ENCODE measurements at places on chromosomes 12 and 14.

- DNase-seq = no peak
These were observed 64.1 kb downstream of the ITPR2 start for GRCh38 chr12:26768611-26769603.

DNA sequence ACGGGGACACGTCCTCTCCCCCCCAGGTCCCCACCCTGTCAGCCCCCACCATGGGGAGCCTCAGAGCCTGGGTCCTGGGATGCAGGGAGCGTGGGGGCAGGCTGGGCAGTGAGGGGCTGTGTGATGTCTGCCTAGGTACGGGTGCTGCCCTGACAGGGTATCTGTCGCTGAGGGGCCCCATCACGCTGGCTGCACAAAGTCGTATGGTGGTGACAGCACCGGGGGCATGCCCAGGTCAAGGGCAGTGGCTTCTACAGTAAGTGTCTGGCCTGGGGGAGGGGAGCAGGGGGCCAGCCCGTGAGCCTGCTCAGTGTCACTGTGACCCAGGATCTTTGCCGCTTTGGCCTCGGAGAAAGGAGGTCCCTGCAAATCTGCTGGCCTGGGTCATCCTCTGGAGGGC lies 23.3 kb downstream of the PAPLN start:
- no peak for DNase-seq

- no peak for DNase-seq
These were observed 19.6 kb downstream of the ACVR1B start for GRCh38 chr12:51970904-51971646.

- DNase-seq = no peak
These were observed 892.9 kb downstream of the DIO2 start for GRCh38 chr14:79318371-79318770.

DNA sequence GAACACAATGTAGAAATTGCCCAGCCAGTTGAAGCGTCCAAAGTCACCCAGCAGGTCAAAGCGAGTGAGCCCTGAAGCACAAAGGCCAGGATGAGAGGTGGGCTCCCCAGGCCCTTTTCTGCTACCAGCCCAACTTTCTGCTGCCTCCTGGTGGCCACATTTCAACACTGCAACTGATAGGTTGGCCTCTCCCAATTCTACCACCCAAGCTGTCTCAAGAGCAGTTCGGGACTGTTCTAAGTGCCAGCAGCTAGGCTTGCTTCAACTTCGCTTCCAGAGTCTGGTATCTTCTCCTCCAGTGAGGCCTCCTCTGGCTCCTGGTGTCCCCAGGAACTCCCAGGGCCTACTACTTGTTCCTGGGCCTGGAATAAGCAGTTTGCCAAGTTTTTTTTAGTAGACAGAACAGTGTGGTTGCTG lies 3.4 kb upstream of the DHH start:
- peak; percentile 8 for DNase-seq

Data from C1 segment of cervical spinal cord (tissue), 14 donors.